WERI-Rb-1 (cell line): ENCODE measurements at places on chromosomes 7 and 10.

- no peak for DNase-seq
Observed at GRCh38 chr10:21015851-21016250, 118.7 kb upstream of the NEBL start.

DNA sequence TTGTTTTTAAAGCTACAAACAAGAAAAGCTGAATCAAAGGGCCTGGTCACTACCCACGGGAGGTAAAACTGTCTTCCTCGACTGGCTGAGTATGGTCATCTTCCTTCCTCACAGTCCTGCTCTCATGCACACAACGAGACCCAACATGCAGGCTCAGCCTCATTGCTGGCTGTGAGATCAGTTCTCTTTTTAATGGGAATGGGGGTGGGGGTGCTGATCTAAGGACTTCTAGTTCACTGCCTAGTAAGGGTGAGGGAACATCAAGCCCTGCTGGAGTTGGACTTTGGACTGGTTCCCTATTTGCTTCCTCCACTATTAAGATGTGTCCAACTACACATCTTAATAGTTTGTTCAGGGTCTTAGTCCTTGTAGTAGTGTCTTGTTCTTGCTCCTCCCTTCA lies 48.2 kb downstream of the ABCB4 start:
- DNase-seq = no peak

- DNase-seq = no peak
Observed at GRCh38 chr10:117107238-117107637, 30.8 kb downstream of the VAX1 start.

GRCh38 chr10:110336111-110336721 lies 31.5 kb upstream of the SMNDC1 start:
- DNase-seq = no peak

DNA sequence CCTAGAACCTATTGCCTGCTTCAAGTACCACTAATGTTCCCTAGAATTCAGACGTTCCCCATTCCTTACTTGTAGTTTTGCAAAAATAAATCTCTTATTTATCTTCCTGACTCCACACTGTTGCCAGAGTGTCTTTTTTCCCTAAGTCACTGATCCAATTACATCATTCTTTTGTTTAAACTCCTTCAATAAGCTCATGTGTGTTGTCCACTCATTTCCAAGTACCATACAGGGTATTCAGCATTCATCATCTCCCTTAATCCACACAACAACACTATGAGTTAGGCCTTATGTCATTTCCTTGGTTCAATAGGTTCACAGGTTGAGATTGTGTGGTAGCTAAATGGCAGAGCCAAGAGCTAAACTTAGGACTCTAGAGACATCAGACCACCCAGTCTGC lies 119.9 kb upstream of the RHOBTB1 start:
- DNase-seq = no peak

DNA sequence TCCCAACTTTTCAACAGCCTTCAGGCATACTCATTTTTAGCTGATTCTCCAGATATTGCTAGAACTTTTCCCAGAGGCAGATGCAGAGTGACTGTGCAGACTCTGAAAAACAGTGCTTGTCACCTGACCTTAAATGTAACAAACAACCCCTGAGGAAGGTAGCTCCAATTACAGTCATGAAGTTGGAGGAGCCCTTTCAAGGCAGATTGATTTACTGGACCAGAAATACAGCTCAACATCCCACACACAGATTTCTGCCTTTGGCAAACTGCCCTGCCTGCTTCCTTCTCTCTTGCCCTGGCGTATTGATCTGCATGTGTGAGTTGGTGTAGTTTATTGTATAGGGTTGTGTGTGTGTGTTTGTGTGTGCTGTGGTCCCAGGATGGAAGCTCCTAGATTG lies 38.5 kb downstream of the PYROXD2 start:
- no peak for DNase-seq

DNA sequence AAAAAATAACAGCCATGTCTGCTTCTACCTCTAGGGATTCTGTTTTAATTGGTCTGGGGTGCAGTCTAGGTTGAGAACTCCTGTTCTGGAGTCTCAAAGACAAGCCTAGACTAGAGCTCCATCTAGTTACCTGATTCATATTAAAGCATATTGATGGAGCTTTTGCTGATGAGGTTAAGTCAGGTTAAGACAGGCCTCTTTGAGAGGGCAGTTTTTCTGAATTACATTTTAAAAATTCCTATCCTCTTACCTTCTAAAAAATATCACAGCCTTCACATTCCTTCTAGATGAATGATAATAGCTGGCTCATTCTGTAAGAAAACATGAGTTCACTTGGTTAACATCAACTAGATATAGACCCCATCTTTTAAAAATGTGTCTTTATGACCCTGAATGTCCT lies 28.9 kb downstream of the MGAM start:
- DNase-seq = no peak

DNA sequence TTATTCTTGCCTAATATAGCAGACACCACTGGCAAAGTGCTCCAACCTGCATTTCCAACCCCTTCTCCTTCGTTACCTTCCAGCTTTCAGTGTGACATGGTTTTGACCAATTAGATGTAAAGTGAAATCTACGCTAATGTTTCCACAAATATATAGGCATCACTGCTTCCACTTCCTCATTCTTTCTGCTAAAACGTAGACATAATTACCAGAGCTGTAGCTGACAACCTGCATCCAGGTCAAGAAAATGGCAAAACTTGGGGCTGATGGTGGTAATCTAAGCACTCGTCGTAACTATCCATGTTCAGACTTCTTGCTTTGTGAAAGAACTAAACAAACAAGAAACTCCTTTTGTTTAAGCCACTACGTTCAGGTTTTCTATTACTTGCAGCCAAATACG lies 41.8 kb upstream of the COL1A2 start:
- no peak for DNase-seq

- DNase-seq = no peak
Observed at GRCh38 chr7:100626530-100627237, 14.3 kb downstream of the MOSPD3 start.

DNA sequence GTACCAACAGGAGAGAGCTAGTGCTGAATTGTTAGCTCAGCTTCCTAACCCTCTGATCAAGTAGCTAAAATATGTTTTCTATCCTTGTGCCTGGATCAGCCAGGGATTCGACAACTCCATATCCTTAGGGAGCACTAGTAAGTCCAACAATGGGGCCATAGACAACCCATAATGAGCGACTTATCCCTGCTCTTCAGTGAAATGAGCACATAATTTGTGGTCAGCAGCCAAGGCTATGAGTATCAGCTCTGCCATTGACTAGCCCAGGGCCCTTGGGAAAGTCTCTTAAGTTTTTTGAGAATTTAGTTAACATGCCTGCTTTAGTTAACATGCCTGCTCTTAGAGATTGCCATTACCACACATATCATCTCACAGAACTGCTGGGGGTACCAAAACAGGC lies 39.3 kb downstream of the COL1A2 start:
- DNase-seq = no peak

GRCh38 chr7:100835903-100836811 lies 8.8 kb upstream of the EPHB4 start:
- DNase-seq = peak; percentile 36

DNA sequence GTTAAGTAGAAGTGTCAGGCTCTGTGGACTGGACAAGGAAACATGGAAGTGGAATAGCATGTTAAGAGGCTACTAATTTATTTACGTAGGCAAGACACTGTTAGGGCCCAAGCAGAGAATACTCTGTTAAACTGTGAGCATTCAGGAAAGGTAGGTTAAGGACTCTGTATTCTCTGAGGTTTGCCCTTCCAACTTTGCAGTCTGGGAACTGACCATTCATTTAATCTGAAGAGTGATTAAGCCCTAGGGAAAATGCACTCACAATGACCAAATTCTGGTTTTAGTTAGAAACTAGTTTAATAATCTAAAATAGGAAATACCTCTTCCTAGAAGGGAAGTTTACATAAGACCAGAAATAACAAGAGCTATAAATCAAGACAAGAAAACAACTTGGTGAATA lies 266.6 kb downstream of the SUGCT start:
- DNase-seq = no peak

GRCh38 chr10:17226891-17227303 lies 1.1 kb upstream of the VIM start:
- DNase-seq = no peak

- no peak for DNase-seq
Observed at GRCh38 chr7:9978106-9979064, 995.3 kb upstream of the PHF14 start.

DNA sequence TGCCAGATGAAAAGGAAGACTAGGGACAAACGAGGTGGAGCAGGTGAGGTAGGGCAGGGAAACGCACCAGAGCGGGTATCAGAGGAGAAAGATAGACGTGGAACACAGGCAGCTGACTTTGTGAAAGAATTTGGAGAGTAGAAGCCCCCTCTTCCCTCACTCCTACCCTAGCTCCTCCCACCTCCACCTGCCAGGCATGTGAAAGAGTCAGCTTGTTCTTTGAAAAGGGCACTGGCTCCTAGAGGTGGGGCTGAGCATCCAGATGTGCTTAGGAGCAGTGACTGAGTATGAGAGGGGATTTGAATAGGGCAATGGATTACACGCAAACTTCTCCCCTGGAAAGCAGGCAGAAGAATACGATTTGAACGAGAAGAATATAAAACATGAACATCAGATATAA lies 174.2 kb upstream of the INHBA start:
- no peak for DNase-seq

DNA sequence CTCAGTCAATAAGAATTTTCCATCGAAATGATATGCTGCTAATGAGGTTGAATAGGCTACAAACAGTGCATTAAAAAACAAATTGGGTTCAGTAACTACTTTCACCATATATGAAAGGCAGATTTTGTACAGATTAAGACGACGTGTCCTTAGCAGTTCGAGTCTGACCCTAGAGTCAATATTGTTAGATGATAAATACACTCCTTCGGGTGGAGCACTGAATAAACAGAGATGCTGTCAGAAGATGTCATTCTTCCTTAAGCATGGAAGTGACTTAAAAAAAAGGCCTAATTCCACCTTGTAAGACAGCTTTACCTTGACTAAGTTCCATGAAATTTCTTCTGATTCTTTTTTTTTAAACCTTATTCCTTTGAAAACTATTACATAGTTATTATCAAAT lies 5.8 kb upstream of the AGR2 start:
- no peak for DNase-seq

- DNase-seq = peak; percentile 28
Observed at GRCh38 chr7:155724327-155725005, 80.0 kb downstream of the RBM33 start.

DNA sequence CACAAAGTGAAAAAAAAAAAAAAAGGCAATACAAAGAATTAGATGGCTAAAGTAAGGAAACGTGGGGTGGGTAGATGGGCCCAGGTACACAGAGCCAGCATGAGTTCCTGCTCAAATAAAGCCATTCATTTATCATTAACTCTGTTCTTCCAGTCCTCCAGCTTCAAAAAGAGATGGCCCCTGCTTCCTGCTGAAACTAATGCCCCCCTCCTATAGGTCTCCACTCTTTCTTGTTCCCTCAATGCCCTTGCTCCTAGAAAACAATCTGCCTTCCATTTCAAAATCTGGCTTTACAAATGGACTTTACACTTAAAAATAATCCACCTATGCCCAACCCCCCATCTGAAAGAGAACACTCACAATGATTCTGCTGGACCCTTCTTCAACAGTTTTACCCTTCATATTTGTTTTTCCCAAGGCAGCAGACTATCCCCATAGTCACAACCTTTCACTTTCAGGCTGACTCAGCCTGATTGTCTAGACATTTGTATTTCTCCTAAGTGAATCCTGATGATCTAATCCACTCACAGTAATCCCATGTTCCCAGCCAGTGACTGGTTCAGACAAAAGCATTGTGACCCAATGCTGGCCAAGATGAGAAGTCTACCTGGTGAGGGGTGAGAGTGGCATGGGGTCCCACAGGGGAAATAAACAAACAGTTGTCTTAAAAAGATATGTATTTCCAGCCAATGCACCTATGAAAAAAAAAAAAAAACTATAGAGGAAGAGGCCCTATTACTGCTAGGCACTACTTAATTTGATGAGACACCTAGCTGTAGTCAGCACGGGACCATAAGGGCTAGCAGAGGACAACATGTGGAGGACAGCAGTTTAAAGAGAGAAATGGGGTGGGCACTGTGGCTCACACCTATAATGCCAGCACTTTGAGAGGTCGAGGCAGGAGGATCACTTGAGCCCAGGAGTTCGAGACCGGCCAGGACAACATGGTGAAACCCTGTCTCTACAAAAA lies 74.6 kb upstream of the GRID1 start:
- DNase-seq = peak; percentile 25

GRCh38 chr10:128630787-128631252 lies 504.6 kb upstream of the MKI67 start:
- no peak for DNase-seq

GRCh38 chr7:37508118-37508517 lies 59.5 kb upstream of the ELMO1 start:
- no peak for DNase-seq

DNA sequence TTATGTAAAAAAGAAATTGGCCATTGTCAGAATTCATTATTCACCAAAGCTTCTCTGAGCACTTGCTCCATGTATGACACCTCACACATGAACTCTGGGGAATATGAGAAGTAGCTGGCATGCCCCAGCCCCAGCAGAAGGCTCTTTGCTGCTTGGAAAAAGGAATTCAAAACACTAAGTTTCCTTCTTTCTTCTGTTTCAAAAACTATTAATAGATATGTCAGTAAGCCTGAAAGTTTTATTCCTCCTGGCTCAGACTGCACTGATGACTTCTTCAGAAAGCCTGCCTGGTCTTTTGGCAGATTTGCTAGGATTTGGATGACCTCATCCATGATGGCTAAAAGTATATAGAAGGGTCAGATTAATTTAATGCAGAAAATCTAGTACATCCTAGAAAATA lies 511.0 kb downstream of the GFRA1 start:
- DNase-seq = no peak

- DNase-seq = no peak
Observed at GRCh38 chr10:132229096-132229495, 42.3 kb downstream of the DPYSL4 start.

DNA sequence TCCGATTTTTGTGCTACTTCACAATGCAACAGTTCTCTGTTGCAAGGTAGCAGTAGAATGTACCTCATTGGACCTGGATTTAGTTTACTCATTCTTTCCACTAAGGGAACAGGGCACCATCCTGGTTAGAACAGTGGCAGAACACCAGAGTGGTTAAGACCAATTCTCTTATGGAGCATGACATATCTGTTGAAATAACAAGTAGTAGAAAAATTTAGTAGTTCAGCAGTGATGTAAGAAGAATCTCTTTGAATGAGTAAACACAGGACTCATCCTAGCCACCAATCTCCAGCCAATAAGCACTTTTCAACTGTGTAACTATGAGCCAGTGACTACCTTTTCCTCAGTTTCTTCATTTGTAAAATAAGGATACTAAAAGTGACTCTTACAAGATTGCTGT lies 2.4 kb downstream of the ANKRD22 start:
- no peak for DNase-seq
